ENCODE measurements at places on chromosomes 5 and 9. TPM values are rescaled to one million over a fixed set of nuclear protein-coding genes. Genes with fewer than 3 reads are reported as not detected.

CNTNAP3 gene
- not detected for total RNA-seq

GCNT4 gene
- 16.6 TPM for total RNA-seq

STPG3 gene
- not detected for total RNA-seq

IFNK gene
- total RNA-seq: not detected

- no peak for DNase-seq
Observed at GRCh38 chr5:98206566-98206965, 566.9 kb upstream of the RGMB start.

DNA sequence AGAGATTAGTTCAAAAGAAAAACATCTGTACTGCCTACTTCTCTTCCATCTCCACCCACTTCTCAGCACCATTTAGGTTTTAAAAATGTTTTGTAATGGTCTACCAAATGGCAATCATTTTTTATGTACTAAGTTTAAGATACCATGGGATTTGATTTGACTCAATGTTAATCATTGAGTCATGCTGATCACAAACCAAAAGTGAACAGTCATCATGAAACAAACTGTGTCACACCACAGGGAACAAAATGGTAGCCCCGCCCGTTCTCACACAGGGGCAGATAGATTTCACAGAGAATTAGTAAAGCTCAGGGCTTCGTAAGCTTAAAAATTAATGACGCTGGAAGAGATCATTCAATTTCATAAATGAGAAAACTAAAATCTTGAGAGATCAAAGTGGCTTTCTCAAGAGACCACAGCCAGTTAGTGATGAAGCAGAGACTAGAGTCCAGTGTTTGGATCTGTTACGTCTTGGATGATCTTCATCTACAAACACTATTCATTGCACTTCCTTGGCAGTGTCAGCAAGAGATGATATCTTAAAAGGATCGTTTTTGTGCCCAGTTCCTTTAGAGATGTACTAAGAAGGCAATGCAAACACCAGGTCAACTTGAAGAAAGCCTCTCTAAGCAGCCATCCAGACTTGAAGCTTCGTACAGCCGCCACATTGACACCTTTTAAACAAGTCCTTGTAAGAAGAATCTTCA lies 33.9 kb upstream of the TRIO start:
- no peak for DNase-seq

DNA sequence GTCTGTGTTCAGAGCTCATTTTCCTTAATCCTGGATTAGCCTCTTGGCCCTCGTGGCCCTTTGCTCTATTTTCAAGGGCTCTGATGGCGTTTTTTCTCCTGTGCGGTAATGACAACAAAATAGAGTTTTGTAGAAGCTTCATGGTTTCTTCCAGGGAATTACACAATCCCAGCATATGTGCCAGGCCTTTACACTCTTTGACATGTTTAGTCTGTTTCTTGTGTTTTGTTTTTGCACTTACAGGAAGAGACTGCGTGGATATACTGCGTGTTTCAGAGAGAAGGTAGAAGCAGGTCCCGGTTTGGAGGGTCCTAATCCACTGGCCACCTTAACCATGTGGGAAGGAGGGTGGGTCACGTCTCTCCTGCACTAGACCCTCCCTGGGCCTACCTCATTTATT lies 400.2 kb upstream of the IRX4 start:
- no peak for DNase-seq

DNA sequence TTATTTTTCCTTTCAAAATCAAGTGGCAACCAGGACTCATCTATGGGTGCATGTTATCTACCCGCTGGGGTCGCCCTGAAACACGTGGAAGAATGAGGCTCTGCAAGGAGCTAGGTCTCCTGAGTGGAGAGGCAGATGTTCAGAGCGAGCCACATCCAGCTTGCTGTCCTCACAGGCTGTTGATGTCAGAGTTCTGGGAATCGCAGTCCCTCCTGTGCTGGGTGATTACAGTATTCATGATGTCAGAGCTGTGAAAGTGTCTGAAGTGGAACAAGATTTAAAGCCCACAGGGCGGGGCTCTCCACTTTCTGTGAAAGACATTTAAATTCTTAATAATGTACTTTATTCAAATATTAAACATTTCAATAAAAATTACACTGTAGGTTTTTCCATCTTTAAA lies 24.4 kb upstream of the LMX1B start:
- DNase-seq: no peak

- no peak for DNase-seq
Observed at GRCh38 chr5:36452424-36453006, 150.8 kb upstream of the RANBP3L start.

GRCh38 chr5:80854583-80854982 lies 105.6 kb upstream of the RASGRF2 start:
- no peak for DNase-seq

DNA sequence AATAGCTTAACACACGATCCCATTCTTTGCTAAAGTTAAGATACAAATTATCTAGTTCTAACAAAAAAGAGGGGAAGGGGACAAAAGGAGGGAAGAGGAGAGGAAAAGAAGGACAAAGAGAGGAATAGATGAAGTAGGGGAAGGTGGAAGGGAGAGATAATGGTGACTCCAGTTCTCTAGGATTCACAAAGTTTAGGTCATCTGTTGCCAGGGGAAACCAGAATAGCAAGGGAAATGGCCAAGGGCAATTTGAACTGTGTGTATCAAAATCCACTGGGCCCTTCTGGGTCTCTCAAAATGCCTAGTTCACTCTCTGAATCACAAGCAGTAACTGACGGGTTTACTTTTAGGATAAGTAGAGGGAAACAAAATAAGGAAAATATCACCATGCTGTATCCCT lies 7.6 kb downstream of the SLC24A2 start:
- DNase-seq: no peak

DNA sequence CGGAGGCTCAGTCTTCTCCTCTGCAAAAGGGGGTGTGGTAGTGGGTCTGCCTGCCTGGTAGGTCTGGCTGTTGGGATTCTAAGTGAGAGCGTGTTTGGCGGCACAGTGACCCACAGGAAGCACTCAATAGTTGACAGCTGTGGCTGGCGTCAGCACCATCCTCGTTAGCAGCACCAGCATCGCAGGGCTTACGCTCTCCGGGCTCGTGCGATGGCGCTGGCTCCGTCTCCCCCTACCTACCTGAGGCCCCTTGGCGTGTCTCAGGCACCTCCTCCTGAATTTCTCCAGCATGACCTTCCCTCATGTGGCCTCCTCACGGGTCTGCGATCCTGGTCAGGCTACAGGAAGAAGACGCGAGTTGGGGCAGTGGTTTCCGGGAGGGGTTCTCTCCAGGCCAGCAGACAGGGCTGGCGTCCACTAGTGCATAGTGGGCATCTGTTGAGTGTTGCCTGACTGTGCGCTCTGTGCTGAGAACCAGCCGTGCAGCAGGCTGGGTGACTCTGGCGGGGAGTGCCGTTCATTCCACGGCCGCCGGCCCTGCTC lies 66.9 kb downstream of the HMCN2 start:
- DNase-seq: no peak

- no peak for DNase-seq
Observed at GRCh38 chr9:12906646-12907045, 131.8 kb downstream of the LURAP1L start.
